Vein endothelial cell (primary cell): ENCODE measurements at places on chromosomes 4 and X. TPM values are rescaled to one million over a fixed set of nuclear protein-coding genes. Genes with fewer than 3 reads are reported as not detected.

Gene USP26
- total RNA-seq = not detected in 2 replicates

Gene SHOX
- not detected in 2 replicates for total RNA-seq

Gene AWAT2
- total RNA-seq = under 0.01 and 0.19 TPM in 2 replicates

Gene SSX1
- not detected in 2 replicates for total RNA-seq

Gene PAGE5
- not detected in 2 replicates for total RNA-seq

Gene MCF2
- total RNA-seq = under 0.01 TPM in 1 of 2 replicates, not detected in the other

Gene IL2
- total RNA-seq = not detected in 2 replicates

Gene SMIM20
- total RNA-seq = 17.6 and 24.8 TPM in 2 replicates

Gene PFKFB1
- total RNA-seq = under 0.01 and 0.10 TPM in 2 replicates

Gene FABP2
- not detected in 2 replicates for total RNA-seq

Gene EVC
- 13.5 and 19.3 TPM in 2 replicates for total RNA-seq

Gene PGAM4
- total RNA-seq = not detected in 2 replicates

Gene POU3F4
- not detected in 2 replicates for total RNA-seq

Gene NLRP2B
- under 0.01 and 0.19 TPM in 2 replicates for total RNA-seq

Gene CLDN2
- total RNA-seq = not detected in 2 replicates

Gene TREX2
- total RNA-seq = 2.0 and 5.9 TPM in 2 replicates

Gene NDST4
- total RNA-seq = not detected in 2 replicates

Gene PCDH11X
- not detected in 2 replicates for total RNA-seq

Gene CAPN6
- total RNA-seq = not detected in 2 replicates

Gene CXCL8
- 63.4 and 175 TPM in 2 replicates for total RNA-seq
